ENCODE measurements at places on chromosomes 5 and 9.

- DNase-seq, result peak; percentile 3
Observed at GRCh38 chr5:45796959-45797553, 100.9 kb upstream of the HCN1 start.

DNA sequence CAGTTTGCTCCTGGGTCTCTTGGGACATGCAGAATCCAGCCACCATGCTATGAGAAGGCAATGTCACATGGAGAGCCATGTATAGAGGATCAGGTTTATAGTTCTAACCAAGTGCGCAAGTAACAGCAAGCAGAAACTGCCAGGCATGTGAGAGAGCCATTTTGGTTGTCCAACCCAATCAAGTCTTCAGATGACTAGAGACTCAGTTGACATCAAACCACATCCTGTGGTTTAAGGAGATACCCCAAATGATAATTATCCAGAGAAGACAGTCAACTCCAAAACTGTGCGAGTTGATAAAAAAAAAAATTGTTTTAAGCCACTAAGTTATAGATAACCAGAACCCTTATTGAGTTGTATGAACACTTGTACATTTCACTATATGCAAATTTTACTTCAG, 40.2 kb downstream of the TMEM232 start:
- DNase-seq, result no peak

GRCh38 chr9:95912773-95913172, 37.3 kb downstream of the ERCC6L2 start:
- no peak for DNase-seq

- DNase-seq, result no peak
Observed at GRCh38 chr5:6484899-6485298, 36.2 kb downstream of the UBE2QL1 start.

GRCh38 chr5:34609951-34610441, 46.1 kb upstream of the RAI14 start:
- DNase-seq, result no peak
